ENCODE measurements at places on chromosomes 12 and 14.

DNA sequence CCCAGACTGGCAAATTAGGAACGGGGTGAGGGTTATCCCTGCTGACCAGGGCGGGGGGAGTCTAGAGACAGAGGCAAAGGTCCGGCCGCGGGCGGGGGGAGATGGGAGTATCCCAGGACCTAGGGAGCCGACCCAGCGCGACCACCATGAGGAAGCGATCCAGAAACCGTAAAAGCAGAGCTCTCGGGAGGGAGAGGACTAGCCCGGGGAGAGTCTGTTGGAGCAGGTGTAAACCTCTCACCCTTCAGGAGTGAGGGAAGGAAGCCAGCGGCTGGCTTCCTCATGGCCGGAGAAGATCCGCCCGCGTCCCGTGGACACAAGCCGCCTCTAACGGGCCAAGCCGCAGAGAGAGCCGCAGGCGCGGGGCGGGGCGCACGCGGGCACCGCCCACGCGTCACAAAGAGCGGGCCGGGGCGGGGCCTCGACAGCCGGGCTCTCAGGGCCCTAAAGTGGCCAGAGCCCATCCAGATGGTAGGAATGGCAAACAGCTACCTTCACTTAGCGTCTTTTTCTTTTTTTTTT is at the start of gene ACRBP:
ACRBP (minus strand) TSS at position 350 of the 522 bp plus-strand sequence; CDS start at position 284, 66 bp downstream.
- DNase-seq: no peak

DNA sequence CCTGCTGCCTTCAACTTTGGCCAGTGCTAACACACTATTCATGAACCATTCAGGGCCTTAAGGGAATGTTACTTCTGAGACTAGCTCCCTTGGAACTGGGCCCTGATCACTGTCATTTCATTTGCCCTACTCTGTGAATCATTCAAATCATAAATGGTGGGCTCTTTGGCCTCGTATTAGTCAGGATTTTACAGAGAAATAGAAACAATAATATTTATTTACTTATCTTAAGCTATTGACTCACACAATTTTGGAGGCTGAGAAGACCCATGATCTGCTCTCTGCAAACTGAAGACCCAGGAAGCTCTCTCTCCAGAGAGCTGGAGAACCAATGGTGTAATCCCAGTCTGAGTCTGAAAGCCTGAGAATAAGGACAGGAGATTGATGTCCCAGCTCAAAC is 398.5 kb downstream of the LRIG3 start:
- no peak for DNase-seq

DNA sequence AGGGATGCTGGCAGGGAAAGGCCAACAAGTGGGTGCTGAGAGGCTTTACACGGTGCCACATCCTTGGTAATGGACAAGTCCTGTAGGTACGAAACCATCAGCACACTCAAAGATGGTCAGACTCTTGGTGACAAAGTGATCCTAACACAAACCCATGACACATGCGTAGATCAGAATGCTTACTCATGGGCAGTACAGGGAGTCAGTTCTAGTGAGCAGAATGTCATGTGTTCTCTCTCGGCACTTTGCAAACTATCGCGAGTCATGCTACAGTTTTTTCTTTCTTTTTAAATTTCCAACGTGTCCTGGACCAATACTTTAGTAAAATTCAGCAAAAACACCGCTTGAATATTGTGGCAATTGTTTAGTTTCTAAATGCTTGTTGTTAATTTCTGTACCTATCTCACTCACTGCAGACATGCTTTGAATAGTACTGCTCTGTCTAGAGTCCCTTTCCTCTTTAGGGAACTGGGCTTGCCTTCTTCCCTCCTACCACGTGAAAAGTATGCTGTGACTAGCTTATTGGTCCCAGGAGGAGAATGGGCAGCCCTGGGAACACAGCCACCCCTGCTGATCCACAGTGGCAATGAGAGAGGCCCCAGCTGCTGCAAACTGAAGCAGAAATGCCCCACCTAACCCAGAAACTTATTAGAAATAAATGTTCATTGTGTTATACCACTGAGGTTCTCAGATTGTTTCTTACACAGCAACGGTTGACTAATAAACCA is 62.4 kb downstream of the UBR7 start:
- DNase-seq: no peak

- no peak for DNase-seq
These were observed at the start of gene LMNTD1 for GRCh38 chr12:25553098-25553497. Gene LMNTD1 (minus strand): TSS chr12:25553283. CDS start chr12:25552959, 324 bp downstream.

DNA sequence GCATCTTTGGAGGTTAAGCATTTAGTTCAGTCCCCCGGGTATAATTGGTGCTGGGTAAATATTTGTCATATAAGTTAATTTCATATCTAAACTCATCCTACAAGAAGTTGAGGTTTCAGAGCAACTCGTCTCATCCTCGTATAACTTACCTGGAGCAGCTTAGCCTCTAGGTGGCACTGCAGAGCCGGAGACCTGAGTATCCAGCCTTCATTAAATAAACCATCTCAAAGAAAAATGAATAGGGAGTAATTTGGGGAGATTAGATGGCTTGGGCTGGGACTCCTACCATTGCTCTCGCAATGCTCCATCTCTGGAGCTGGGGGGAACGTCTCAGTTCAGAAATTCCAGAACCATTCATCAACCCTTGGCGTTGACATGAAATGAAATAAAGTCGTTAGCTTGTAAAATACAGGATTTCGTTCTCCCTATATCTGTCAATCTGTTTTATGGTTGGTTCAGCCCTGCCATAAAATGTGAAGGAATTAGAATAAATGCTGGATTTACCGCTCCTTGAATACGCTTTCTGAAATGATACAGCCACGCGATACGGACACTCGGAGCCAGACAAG is 122.9 kb upstream of the TMEM132D start:
- DNase-seq: no peak

- DNase-seq: no peak
These were observed 838.0 kb downstream of the RPS29 start for GRCh38 chr14:48748151-48748675.

DNA sequence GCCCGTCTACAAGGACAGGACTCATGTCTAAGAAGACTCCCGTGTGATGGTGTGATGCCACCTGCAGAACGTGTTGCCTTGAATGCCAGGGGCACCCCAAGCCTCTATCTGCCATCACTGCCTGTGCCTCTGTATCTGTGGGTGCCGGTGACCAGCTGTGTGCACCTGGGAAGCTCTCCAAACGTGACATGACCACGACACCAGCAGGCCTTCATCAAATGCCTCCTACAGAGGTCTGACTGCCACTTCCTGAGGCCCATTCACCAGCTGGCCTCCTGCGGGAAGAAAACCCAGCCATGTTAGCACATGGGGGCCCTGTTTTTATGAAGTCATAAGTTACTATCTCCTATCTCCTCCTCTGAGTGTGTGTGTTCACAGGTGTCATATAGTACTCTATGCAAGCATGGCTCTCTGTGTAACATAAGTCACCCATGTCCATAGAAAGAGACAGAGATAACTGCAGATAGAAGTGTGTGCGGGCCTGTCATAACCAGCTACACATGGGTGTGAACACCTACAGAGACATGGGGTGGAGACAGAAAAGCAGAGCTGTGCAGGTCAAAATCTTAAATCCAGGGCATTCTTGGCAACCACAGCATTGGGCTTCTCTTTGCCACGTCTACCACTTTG is 18.3 kb upstream of the SERPINA4 start:
- DNase-seq: no peak
